IPS DF 19.7 (cell line): ENCODE measurements at places on chromosomes 3 and 15.

- DNase-seq, result no peak
These were observed 31.9 kb upstream of the TSC22D2 start for GRCh38 chr3:150376001-150376848.

- DNase-seq, result no peak
These were observed 946.2 kb upstream of the CFAP20DC start for GRCh38 chr3:59996056-59996455.

- DNase-seq, result no peak
These were observed 154.5 kb downstream of the NSUN3 start for GRCh38 chr3:94217406-94217805.

GRCh38 chr3:39809995-39810595 is 686 bp downstream of the MYRIP start:
- no peak for DNase-seq

DNA sequence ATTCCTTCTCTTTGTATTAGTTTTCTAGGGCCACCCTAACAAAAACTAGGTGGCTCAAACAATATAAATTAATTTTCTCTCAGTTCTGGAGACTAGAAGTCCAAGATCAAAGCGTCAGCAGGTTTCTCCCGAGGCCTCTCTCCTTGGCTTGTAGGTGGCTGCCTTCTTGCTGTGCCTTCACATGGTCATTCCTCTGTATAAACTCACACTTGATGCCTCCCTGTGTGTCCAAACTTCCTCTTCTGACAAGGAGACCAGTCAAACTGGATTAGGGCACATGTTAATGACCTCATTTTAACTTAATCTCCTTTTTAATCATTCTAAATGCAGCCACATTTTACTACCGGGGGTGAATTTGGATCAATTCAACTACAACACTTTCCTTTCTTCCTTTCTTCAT is 691.1 kb downstream of the DIPK2A start:
- no peak for DNase-seq

- DNase-seq, result no peak
These were observed 30.5 kb upstream of the IQCF2 start for GRCh38 chr3:51830836-51831385.

DNA sequence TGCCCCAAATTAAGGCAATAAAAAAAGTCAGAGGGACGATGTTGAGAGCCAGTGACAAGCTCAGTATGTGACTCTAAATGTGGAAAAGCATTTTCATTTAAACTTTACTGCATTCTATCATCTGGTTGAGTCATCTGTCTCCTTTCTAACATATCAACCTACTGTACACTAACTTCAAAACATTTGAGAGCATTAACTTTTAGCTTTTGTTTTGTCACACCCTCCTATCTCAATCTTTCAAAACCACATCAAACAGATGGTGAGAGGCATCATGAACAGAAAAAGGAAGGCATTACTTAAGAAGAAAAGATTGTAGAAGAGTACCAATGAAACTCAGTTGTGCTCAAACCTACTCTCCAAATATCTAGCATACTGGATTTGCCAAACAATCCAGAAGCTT is 4.8 kb downstream of the LRRC58 start:
- DNase-seq, result no peak
